Stimulated activated CD8-positive, alpha-beta memory T cell treated with anti-CD3 and anti-CD28 coated beads, Interleukin-4, amount 100 ng/mL, for 48 hours (primary cell): ENCODE measurements at places on chromosomes 4 and X.

DNA sequence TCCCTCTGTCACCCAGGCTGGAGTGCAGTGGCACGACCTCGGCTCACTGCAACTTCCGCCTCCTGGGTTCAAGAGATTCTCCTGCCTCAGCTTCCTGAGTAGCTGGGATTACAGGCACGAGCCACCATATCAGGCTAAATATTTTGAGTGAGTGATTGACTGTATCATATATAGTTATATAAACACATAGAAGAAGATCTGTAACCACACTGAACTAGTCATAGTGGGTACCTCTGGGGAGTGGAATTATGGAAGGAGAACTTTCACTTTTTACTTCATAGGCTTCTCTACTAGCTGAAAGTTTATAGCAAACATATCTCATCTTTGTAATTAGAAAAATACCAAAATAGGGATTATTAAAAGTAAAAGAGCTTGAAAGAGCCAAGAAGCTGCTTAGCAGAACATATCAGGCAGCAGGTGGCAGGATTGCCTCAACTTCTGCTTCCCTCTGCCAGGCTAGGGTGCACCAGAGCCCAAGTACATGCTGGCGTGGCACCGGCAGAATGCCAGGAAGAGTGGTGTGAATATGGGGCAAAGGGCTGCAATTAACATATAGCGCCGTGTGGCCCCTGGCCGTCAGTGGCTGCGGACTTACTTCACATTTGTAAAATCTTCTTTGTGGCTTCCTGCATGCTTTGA, 39.5 kb upstream of the CD40LG start:
- peak; percentile 56 for DNase-seq

DNA sequence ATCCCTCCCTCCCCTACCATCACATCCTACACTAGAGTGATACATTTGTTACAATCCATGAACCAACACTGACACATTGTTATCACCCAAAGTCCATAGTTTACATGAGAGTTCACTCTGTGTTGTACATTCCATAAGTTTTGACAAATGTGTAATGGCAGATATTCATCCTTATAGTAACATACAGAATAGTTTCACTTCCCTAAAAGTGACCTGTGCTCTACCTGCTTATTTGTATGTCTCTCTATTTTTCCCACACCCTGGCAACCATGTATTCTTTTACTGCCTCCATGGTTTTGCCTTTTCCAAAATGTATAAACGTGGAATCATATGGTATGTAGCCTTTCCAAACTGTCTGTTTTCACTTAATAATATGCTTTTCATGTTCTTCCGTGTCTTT, 42.2 kb upstream of the HPGD start:
- no peak for DNase-seq

- no peak for DNase-seq
These were observed 166.1 kb downstream of the STK32B start for GRCh38 chr4:5217421-5217820.

- DNase-seq: no peak
These were observed 36.8 kb downstream of the SRPX2 start for GRCh38 chrX:100680756-100681155.

DNA sequence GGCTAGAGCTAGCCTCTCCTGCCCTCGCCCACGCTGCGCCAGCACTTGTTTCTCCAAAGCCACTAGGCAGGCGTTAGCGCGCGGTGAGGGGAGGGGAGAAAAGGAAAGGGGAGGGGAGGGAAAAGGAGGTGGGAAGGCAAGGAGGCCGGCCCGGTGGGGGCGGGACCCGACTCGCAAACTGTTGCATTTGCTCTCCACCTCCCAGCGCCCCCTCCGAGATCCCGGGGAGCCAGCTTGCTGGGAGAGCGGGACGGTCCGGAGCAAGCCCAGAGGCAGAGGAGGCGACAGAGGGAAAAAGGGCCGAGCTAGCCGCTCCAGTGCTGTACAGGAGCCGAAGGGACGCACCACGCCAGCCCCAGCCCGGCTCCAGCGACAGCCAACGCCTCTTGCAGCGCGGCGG, at the start of gene AR:
TSS of gene AR (plus strand) at position 204 of the 400 bp plus-strand sequence. CDS start 1,126 bp downstream, outside the sequence.
- DNase-seq: no peak

- DNase-seq: no peak
These were observed 61.1 kb downstream of the CPEB2 start for GRCh38 chr4:15063341-15063740.

GRCh38 chr4:159562366-159562765, 459.5 kb downstream of the RAPGEF2 start:
- DNase-seq: no peak

DNA sequence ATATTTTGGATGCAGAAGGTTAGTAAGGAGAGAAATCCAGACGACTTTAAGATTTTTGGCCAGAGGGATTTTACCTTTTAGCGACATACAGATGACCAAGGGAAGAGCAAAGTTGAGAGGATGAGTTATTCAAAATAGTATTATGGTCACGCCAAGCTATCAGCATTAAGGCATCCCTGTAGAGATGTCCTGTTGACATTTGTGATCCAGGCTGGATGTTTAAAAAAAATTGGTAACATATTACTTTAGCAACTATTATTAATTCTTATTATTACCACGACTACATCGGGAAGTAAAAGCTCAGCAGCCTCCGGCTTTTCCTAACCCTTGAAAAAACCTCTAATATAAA, 562 bp upstream of the OSTC start:
- no peak for DNase-seq

DNA sequence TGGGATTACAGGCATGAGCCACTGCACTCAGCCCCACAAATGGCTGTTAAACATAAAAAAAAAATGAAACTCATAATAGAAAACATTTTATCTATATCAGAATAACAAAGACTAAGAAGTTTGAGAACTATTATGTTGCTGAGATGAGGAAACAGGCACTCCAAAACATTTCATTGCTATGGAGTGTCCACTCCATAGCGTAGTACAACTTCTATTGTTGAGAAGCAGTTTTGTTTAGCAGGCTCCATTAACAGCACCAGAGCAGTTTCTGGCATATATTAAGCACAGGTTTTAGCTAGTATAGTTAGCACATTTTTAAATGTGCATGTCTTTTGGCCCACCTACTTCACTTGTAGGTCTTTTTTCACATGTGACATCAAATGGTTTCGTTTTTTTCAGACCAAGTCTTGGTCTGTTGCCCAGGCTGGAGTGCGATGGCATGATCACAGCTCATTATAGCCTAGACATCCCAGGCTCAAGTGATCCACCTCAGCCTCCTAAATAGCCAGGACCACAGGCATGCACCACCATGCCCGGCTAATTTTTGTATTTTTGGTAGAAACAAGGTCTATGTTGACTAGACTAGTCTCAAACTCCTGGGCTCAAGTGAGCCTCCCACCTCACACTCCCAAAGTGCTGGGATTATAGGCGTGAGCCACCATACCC, 5.8 kb downstream of the HMGB2 start:
- no peak for DNase-seq

- DNase-seq: no peak
These were observed 823.8 kb downstream of the CCSER1 start for GRCh38 chr4:90951037-90951436.

DNA sequence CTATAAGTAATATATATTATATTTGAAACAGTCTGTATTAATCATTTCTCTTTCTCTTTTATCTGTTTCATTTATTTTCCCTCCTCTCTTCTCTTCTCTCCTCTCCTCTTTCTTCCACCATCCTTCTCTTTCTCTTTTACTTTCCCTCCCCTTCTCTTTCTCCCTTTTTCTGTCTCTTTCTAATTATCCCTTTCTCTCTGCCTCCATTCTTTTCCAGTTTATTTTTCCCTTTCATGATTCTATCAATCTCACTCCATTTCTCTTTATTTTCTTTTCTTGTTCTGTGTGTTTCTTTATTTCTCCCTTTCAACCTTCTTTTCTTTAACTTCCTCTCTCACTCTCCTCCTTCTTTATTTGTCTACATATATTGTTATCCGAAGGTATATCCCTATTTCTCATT, 399.8 kb upstream of the POU3F4 start:
- no peak for DNase-seq

- DNase-seq: no peak
These were observed 38.5 kb downstream of the GYG2 start for GRCh38 chrX:2867206-2867605.

GRCh38 chrX:109934935-109935334, 68.0 kb upstream of the TMEM164 start:
- no peak for DNase-seq

GRCh38 chr4:40514497-40514951, 115.1 kb downstream of the RBM47 start:
- no peak for DNase-seq

DNA sequence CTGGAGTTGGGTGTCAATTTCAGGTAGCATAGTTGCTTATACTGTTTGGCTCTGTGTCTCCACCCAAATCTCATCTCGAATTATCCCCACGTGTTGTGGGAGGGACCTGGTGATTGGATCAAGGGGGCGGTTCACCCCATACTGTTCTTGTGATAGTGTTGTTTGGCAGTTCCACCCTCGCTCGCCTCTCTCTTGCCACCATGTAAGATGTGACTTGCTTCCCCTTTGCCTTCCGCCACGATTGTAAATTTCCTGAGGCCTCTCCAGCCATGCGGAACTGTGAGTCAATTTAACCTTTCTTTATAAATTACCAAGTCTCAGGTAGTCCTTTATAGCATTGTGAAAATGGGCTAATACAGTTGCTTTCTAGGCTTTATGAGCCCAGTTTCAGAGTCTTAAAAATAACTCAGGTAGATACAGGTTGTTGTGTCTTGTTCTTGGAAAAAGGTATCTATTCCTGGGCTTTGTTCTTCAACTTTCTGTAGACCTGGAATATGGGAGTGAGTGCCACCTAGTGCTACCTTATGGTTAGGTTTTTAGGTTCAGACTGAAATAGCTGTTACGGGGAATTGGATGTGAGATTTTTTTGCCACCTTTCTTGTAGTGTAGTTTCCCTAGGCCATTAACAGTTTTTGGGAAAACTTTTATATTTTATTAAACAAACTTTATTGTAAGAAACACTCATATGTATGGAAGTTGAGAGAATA, 15.6 kb downstream of the PGK1 start:
- no peak for DNase-seq

DNA sequence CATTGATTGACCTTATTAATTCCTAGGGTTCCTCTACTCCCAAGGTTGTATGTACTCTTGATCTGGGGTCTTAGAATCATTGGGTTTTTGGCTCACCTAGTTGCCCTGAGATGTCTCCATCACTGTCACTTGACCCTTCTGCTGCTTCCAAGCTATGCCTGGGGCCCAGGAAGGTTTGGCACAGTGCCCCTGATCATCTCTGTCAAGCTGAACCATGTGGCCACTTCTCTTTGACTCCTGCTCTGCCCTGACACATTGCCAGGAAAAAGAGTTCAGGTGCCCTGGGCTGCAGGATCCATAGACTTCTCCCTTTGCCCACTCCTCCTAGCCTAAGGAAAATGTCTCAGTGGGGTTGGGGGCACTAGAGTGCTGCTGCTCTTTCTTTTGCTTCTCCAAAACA, 3.9 kb upstream of the CHST7 start:
- no peak for DNase-seq

GRCh38 chr4:102447413-102447812, 53.7 kb upstream of the NFKB1 start:
- DNase-seq: no peak

DNA sequence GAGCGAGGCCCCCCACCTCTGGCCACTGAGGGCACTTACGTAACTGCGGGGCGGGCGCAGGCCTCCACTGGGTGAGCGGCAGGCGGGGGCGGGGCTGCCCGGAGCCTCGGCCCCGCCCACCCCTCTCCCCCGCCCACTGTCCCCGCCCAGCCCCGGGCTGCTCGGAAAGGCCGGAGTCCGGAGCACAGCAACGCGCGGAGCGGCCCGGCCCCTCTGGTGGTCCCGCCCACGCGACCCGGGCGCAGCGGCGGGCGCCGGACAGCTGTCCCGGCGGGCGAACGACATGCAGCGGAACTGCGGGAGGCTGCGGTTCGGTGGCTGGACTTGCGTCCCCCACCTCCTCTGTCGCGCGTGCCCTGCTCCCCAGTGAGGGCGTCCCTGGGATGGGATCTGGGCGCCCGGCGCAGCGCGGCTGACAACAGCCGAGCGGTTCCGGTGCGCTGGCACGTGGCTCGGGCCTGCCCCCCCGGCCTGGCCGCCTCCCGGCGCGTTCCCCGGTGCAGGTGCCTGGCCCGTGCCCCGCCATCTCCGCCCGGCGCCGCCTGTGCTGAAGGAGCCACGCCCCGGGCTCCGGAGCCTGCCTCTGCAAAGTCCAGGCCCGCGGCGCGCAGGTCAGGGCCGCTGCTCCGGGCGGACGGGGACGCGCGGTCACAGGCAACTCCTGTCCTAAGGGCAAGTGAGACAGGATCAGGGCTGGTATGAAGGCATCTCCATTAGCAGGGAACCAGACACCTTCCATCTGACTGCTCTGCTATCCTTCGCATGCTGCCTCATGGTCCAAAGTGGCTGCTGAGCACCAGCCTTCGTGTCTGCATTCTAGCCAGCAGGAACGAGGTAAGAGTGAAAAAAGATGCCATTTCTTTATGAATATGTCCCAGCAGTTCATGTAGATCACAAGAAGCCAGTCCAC, 21.8 kb upstream of the JAKMIP1 start:
- DNase-seq: peak; percentile 49

GRCh38 chr4:157045507-157046127, 30.3 kb upstream of the GLRB start:
- DNase-seq: no peak

DNA sequence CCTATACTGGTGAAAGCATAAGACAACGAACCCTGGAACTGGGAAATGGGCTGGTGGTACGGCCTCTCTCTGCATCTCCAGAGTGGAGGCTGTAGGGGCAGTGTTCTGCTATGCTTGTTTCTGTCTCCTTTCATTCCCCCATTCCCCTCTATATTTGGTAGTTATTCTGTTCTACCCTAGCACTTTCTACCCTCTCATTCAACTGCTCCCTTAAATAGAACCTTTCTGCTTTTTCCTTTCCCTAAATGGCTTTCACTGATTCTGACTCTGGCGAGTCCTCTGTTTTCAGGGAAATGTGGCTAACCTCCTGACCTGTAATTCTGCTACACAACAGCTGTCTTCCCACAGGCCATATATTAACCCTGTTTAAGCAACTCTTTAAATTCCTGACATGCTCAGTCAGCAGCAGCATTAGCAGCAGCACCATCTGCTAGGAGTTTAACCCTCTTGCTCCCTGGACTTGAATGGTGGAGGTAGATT, 94.2 kb downstream of the CXCL13 start:
- no peak for DNase-seq

- no peak for DNase-seq
These were observed 625.7 kb downstream of the SMARCA1 start for GRCh38 chrX:128897621-128898020.

GRCh38 chr4:147683188-147683591, 773 bp downstream of the PRMT9 start:
- peak; percentile 36 for DNase-seq
